ENCODE measurements at places on chromosomes 7 and 10.
A peak's percentile ranks its signal among the peaks of the same experiment; 100 is the strongest.

DNA sequence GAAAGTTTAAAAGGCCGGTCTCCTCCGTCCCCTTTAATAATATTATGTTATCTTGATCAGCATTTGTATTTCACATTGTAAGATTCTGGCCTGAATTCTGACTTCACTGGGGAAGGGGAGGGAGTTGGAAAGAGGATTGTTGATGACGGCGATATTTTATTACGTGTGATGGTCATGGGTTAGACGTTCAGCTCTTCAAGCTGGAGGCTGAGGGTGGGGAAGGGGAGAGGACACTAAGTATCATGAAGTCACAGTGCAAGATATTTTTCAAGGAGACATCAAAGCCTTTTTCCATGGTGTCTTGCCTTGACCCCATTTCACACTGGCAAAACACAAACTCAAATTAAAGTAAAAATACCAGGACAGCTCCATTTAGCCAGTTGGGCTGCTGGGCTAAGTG, 126.7 kb downstream of the WDR11 start:
- DNase-seq = no peak

- no peak for DNase-seq
These were observed 8.9 kb downstream of the GFRA1 start for GRCh38 chr10:116263870-116264655.

GRCh38 chr10:35607475-35608327, 2.6 kb downstream of the GJD4 start:
- no peak for DNase-seq

GRCh38 chr10:62748386-62748785, 56.1 kb upstream of the ADO start:
- DNase-seq = no peak

DNA sequence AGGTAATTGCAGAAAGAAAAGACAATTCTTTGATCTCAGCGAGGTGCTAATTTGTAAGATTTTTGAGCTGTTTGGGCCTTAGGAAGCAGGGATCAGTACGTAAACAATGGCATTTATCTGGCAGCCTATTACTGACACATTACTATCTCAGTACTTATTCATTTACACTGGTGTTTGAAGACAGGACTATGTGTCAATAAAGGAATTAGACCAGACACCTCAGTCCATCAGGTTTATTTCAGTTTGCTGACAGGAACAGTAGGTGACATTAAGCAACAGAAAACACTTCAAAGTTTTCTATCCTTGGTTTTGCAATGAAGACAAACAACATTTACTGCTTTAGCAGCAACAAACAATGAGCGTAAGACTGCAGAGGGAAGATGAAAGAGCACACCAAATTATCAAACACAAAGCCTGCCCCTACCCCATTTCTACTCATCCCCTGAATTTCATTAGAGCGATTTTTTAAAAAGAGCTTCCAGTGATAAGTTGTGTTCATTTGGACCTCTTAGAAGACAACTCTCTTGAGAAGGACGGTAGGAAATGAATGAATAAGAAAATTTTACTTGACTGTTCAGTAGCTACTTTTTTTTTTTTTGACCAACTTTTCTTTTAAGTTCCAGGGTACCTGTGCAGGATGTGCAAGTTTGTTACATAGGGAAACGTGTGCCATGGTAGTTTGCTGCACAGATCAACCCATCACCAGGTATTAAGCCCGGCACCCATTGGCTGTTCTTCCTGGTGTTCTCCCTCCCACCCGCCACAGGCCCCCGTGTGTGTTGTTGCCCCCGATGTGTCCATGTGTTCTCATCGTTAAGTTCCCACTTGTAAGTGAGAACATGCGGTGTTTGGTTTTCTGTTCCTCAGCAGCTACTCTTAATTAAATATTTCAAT, 138.8 kb downstream of the DKK1 start:
- DNase-seq = no peak

DNA sequence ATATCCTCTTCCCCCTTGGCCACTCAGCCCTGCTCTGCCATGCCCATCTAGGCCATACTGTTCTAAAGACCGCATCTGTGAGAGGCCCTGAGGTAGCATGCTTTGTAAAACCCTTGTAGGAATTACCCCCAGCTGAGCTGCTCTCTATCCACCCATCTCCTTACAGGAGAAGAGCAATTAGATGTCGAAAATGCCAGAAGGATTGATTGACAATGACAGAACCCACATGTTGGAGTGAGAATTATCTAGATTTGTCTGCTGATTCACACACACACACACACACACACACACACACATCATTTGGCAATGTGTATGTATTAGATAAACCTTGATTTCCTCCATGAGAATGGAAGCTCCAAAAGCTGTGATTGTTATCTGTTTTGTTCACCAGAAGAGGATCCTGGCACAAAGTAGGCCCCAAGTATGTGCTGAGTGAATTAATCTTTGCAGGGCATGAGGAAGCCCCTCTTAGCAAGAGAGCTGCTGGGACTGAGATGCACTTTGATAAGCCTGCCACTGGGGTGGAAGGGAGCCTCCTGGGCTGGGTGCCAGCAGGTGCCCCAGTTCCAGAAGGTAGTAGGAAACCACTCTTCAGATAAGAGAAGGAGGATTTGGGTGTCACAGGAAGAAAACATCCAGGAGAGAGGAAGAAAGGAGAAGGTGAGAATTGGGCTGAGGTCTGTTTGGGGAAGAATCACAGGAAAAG, 187.5 kb upstream of the ADO start:
- no peak for DNase-seq

DNA sequence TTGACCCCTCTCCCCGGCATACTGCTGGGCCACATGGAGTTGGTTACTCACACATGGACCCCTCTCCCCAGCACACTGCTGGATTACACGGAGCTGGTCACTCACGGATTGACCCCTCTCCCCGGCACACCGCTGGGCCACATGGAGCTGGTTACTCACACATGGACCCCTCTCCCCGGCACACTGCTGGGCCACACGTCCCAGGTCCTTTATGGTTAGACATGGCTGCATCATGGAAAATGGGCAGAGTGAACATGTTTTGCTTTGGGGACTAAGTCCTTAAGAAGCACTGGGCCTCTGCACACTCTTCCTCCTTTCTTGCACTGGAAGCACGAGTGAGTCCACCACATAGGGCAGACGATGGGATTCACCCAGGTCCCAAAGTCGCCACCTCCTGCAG, 102.1 kb upstream of the SHH start:
- no peak for DNase-seq

- DNase-seq = no peak
These were observed 64.9 kb upstream of the GPR22 start for GRCh38 chr7:107404740-107405537.

DNA sequence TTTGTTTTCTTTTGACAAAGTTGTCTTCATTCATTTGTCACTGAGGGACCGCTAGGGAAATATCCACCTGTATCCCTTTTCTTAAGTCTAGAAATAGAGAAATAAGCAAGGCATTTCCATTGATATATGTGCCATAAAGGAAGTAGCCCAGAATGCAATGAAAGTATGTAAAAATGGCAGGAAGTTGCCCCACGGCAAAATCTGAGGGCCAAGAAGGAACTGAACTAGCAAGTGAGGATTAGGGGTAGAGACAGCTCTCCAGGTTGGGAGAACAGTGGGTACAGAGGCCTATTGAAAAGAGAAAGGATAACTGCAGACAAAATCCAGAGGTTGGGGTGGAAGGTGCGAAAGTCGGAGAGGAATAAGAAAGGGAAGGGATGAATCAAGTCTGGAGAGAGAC, 56.6 kb upstream of the TOMM7 start:
- DNase-seq = no peak

DNA sequence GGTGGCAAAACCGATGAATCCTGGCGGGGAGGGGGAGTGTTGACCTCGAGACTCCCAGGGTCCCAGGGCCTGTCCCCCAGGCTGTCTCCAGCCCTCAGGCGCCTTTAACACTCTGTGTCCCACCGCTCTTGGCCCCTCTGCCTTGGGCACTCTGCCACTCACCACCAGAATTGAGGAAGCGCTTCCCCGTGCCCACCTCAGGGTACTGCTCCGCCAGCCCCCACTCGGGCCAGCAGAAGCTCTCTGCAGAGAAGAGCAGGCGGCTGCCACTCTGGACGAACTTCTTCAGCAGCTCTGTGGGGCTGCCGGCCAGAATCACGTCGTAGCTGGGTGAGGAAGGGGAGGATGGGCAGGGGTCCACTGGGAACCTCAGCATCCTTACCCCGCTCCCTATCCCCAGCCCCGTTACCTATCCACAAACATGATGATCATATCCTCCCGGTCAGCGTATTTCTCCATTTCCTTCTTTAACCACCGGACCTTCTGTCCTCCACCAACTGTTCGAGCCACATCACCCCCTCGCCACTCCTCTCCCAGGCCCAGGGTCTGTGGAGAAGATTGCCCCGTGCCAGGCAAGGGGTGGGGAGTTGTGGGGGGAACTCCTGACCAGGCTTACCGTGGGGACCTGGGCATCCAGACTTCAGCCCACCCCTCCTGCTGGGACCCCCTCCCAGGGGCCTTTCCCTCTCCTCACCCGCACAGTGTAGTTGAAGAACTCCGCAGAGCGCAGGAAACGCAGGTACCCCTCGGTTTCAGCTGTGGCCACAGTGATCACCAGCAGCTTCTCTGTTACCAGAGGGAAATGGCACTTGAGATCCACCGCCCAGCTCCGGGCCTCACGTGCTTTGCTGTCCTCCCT, 1.2 kb downstream of the PLOD3 start:
- DNase-seq = no peak

DNA sequence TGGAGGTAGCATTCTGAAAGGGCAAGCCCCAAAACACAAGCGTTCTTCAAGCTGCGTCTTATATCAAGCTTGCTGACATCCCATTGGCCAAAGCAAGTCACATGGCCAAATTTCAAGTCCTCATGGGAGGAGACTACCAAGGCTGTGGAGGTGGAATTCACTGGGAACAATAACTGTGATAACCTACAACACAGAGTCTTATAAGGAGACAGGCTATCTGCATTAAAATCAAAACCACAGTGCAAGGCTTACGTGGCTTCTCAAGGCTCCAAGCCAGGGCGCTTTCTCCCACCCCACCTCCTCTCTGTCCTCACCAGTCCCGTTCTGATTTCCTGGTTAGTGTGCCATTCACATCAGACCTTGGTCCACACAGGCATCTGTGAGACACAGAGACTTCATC, 39.4 kb downstream of the ADRB1 start:
- no peak for DNase-seq

DNA sequence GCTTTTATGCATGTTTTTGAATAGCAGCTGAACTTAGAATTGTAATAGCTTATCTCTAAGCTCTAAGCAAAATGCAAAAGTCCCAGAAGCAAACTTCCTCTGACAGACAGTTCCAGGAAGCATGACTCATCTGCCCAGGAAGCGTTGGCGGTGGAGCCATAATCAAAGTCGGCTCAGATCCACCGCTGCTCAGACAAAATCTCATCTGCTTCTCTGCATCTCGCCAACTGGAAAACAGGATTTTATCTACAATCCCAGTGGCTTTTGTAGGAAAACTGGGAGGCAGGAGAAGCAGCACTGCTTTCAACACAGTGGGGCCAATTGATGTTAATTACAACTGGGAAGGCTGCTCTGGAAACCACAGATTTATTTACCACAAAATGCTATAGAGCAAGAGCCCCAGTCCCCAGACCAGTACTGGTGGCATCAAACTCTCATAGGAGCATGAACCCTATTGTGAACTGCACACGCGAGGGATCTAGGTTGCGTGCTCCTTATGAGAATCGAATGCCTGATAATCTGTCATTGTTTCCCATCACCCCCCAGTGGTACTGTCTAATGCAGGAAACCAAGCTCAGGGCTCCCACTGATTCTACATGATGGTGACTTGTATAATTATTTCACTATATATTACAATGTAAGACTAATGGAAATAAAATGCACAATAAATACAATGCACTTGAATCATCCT, 99.9 kb downstream of the CUBN start:
- DNase-seq = peak; percentile 64
